ENCODE measurements at places on chromosomes 4 and X. TPM values are rescaled to one million over a fixed set of nuclear protein-coding genes. Genes with fewer than 3 reads are reported as not detected.

- DNase-seq: no peak
These were observed 163.5 kb upstream of the GYPA start for GRCh38 chr4:144304025-144304424.

GRCh38 chr4:1747603-1747967 lies 26.3 kb downstream of the TACC3 start:
- DNase-seq: no peak

The PAGE4 gene
- not detected for total RNA-seq

- DNase-seq: no peak
These were observed 2.7 kb upstream of the NKX6-1 start for GRCh38 chr4:84501721-84502267.

DNA sequence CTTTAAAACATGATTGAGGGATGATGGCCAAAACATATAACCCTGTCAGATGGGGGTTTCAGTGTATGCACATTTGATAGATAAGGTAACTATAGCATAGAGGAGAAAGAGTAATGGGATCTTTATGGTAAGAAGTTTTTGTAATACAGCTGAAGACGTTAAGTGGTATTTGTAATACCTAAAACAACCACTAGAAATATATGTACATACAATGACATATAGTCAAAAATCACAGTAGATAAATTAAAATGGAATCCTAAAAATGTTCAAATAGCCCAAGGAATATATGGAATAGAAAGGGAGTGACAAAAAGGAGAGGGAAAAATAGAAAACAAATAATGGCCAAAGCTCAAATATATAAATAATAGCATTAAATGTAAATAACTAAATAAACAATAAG lies 371.3 kb upstream of the FSTL5 start:
- DNase-seq: no peak

The AFM gene
- total RNA-seq: not detected

GRCh38 chrX:71493111-71493613 lies 39.7 kb upstream of the OGT start:
- no peak for DNase-seq

The SPANXN3 gene
- total RNA-seq: not detected

The LDOC1 gene
- 49.7 TPM for total RNA-seq

DNA sequence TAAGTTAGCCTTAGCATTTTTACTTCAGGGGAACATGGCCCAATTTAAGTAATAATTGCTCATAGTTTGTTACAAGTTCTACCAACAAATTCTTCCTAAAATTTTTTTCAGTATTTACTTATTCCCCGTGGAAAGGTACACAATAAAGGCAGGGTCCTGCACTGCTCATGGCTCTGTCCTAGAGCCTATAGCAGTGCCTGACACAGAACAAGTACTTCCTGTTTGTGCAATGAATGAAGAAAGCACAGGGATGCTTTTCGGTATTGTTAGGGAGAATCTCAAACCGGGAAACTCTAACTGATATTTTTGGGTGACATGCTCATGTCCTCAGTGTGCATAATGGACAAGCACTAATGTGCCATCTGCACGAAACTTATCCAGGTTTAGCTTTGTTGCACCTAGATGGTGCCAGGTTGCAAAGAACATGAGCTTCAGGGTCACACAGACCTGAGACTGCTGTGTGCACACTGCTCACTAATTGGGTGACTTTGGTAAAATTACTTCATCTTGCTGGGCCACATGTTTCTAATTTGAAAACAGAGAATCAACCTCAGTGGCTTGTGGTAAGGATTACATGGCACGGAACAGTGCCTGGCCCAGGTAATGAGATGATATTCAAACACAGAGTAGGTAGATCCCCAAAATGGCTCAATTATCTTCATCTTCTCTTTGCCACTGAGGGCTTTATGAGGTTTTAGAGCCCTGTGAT lies 175.8 kb upstream of the NPY2R start:
- DNase-seq: no peak

- DNase-seq: no peak
These were observed at the start of gene SORCS2 for GRCh38 chr4:7192252-7193029. Gene SORCS2, plus strand, starts transcription at chr4:7192538.

- DNase-seq: no peak
These were observed 26.3 kb upstream of the RASGEF1B start for GRCh38 chr4:81498046-81498445.

The ARHGAP36 gene
- not detected for total RNA-seq

- peak; percentile 28 for DNase-seq
These were observed 671.7 kb upstream of the NR3C2 start for GRCh38 chr4:149113804-149114430.

- DNase-seq: no peak
These were observed 32.3 kb upstream of the TFDP3 start for GRCh38 chrX:133250184-133251100.

- DNase-seq: no peak
These were observed 7.1 kb downstream of the TBX22 start for GRCh38 chrX:80021621-80022020.

DNA sequence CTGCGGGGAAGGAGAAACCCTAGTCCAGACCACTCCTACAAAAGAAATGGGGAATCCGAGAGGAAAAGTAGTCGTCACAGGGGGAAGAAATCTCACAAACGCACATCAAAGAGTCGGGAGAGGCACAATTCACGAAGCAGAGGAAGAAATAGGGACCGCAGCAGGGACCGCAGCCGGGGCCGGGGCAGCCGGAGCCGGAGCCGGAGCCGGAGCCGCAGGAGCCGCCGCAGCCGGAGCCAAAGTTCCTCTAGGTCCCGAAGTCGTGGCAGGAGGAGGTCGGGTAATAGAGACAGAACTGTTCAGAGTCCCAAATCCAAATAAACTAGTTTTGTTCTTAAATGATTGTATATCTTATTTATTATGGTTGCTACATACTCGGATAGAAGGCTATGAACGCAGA lies 31.7 kb downstream of the AP1S2 start:
- DNase-seq: no peak

GRCh38 chr4:48756689-48757220 lies 23.3 kb downstream of the FRYL start:
- peak; percentile 77 for DNase-seq
